ENCODE measurements at places on chromosomes 16 and 17.

DNA sequence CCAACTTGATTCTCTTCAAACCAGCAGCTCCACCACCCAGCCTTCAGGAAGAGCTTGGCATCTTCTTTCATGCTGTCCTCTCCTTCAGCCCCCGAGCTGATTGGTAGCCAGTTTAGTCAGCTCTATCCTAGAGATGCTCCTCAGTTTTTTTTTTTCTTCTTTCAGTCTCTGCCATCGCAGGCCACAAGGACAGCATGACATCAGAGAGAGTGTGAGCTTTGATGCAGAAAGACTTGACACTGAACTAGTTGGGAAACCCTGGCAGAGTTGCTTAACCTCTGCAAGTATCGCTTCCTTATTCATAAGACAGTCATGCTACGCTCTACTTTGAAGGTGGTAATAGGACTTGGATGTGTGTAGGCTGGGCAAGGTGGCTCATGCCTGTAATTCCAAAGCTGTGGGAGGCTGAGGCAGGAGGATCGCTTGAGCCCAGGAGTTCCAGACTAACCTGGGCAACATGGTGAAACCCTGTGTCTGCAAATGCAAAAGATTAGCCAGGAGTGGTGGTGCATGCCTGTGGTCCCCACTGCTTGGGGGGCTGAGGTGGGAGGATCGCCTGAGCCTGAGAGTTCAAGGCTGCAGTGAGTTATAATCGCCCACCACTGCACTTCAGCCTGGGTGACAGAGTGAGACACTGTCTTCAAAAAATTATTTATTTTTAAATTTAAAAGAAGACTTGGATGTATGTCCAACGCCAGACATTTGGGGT lies 2.6 kb downstream of the CD300LB start:
- DNase-seq, result no peak

DNA sequence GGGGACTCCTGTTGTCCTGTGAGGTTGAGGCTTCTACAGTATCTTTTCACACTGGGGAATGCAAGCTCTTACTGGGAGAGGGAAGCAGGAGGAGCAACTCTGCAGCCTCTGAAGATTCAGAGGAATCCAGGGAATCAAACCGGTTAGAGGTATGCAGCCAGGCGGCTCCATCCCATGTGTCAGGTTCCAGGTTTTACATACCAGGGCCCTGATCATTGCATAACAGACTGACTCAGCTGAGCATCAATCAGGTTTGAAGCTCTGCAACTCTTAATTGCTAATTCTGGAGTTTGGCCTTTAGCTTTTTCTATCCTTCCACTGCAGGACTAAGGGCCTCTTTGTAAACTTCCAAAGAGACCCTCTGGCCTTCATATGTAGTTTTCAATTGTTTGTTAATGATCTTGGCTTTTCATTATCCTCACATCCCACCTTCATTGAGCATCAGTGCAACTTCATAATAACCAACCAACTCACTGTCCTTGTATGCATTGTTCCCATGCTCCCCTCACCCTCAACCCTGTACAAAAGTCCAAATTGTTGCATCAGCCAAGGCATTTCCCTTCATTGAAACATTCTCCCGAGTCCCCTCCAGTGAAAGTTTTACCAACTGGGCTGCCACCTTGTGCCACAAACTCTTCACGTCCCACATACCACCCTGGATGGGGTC lies 59.7 kb upstream of the DHX40 start:
- no peak for DNase-seq

GRCh38 chr16:14309906-14310305 lies 238.8 kb downstream of the MRTFB start:
- no peak for DNase-seq

DNA sequence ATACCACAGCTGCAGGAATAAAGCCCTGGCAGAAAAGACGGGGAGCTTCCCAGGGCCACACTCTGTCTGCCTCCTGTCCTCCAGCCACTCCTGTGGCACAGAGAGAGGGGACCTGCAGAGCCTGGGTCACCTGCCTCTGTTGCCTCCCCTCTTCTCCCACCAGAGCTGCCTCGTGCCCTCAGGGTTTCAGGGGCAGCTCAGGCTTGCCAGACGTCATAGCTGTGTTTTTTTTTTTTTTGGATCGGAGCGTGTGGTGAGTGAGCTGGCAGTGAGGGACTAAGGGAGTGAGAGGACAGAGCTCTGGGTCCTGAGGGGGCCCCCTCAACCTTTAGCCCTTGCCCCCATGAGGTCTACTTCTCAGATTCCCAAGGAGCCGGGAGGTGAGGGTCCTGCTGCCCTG lies 2.1 kb downstream of the PIK3R6 start:
- no peak for DNase-seq

DNA sequence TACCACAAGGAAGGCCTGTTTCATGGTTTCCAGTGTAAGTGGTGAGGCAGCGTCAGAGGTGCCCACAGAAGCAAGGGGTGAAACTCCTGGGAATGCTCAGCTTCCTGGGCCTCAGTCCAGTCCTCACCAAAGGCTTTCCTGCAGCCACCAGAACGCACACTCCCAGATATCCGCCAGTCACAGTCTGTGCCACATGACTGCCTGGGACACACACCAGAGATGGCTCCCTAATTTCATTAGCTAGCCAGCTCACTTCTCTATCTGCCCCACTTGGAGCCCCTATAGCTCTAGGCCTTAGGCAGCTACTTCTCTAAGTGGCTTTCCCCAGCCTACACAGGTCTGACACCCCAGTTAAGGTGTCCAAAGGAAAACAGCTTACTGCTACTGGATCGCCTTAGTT lies 77.0 kb downstream of the CYTH1 start:
- no peak for DNase-seq

- DNase-seq, result no peak
These were observed 15.1 kb downstream of the GSDMB start for GRCh38 chr17:39903158-39903884.

DNA sequence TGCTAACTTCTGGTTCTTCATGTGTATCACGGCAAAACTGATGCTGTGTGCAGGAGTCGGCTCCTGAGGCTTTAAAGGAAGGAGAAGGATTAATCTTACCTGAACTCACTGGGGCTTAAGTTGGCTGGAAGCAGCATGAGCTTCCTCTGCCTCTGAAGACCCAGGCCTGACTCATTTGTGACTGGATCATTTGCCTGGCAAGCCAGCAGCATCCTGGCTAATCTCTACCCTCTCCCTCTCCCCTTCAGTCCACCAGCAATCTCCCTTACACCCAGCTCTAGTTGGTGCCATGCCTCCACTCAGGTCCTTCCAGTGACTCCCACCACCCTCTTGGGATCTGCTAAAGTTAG lies 150.3 kb downstream of the IRX3 start:
- no peak for DNase-seq

GRCh38 chr17:8412089-8412488 lies 14.5 kb upstream of the RNF222 start:
- no peak for DNase-seq

DNA sequence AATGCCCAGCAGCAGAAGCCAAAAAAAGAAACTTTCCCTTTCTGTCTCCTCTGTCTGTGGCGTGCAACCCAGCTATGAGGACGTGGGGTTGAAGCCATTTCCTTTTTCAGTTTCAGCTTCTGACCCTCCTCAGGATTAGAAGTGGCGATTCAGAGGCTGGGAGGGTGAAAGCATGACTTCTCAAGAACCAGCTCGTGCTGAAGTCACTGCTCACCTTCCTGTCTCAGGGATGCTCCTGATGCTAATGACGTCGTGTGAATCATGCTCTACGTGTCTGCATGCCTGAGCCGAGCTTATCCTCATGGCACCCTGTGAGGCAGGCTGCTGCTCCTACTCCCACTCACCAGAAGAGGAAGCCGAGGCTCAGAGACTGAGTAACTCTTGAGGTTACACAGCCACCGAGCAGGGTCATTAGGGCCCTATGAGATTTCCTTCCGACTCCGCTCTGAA lies 5.7 kb upstream of the LPO start:
- no peak for DNase-seq

GRCh38 chr17:18960803-18961511 lies 9.0 kb downstream of the SLC5A10 start:
- peak; percentile 63 for DNase-seq

DNA sequence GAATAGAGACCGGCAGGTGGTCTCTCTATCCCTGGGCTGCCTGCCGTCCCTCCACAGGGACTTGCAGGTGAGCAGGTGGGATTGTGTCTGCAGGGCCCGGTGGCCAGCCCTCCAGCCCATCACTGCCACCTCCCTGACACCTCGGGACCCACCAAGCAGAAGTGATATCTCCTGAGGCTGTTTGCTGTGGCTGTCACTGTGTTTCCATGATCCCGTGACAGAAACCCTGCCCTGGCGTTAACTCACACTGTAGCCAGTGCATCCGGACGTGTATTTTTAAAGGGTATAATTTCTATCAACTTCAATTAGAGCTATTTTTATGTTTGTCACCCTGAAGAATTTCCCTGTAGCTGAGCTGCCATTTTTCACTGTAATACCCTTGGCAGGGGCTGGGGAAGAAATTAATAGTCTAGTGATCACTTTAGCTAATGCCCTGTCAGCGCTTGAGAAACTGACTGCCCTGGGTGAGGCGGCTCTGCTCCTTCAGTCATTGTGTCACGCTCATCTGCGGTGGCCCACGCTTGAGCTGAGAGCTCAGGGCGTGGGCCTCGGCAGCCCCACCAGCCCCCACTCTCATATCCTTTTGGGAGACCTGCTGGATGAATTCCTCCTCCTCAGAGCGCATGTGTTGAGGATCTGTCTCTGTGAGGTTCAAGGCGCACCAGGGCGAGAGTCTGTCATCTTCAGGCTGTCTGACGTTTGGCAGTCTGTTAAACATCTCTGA lies 229.9 kb upstream of the CIBAR2 start:
- DNase-seq, result no peak

GRCh38 chr16:31537362-31538242 lies 9.9 kb downstream of the AHSP start:
- no peak for DNase-seq

DNA sequence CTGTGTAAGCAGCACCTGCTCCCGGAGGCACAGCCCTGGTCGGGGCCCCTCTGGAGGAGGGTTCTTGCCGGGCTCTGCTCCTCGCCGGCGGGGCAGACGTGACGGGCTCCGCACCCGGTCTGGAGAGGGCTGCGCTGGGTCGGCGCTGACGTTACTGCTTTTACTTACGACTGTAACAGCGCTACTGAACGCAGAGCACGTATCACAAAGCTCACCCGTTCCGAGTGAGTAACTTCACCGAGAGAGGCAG lies 1.3 kb upstream of the RAB40C start:
- peak; percentile 35 for DNase-seq

- DNase-seq, result no peak
These were observed 320.2 kb downstream of the MAP2K6 start for GRCh38 chr17:69734656-69735055.

- DNase-seq, result no peak
These were observed 3.3 kb upstream of the SLFN12L start for GRCh38 chr17:35540589-35541404.

DNA sequence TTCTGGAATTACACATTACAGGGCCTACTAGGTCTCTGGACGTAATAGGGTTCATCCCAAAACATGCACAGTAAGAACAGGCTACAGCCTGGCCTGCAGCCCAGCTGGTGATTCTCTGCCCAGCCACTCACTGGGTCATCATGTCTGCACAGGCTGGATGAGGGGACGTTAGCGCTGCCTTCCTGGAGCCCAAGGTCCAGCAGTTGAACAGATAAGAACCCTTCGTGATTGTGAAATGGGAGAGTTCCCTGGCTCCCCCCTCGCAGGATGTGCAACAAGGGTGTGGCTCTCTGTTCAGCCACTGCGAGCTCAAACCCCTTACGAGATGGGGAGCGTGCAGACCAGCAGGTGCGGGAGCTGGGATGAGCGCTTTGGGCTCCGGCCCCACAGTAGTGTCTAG lies 200.0 kb upstream of the CDH5 start:
- DNase-seq, result no peak

- no peak for DNase-seq
These were observed 4.6 kb downstream of the ANKRD11 start for GRCh38 chr16:89485701-89486246.

GRCh38 chr17:58328195-58329034 lies at the start of gene TSPOAP1:
TSPOAP1 (minus strand) TSS chr17:58328795; CDS start chr17:58327920, 875 bp downstream.
- DNase-seq, result no peak

DNA sequence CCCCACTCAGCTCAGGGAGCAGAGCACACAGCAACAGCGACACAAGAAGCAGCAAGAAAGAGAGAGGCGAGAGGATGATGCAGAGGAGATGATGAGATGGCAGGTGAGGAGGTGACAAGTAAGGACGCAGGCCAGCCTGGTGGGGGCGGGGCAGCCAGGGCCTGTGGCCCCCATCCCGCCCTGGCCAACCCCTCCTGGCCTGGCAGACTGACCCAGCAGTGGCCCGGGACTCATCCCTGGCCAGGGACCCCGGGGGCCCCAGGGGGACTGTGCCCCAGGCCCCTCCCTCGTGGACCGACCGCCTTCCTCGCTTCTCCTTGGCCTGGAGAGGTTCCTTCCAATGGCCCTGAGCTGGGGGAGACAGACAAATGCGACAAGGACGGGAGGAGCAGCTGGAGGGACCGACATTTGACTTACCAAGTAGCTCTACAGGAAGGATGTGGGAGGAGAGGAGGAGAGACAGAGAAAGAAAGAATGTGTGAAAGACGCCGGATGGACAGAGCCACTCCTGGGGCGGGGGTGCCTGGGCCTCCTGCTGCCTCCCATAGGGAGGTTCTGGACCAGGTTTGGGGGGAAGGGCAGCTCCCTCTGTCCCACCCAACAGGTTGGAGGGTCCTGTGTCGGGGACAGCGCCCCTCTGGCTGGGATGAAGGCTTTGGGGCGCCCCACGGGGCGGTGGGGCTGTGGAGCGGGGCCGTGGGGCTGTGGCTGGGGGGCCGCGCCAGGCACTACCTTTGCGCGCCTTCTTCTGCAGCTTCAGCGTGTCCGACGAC lies 6.8 kb downstream of the MTSS2 start:
- no peak for DNase-seq

DNA sequence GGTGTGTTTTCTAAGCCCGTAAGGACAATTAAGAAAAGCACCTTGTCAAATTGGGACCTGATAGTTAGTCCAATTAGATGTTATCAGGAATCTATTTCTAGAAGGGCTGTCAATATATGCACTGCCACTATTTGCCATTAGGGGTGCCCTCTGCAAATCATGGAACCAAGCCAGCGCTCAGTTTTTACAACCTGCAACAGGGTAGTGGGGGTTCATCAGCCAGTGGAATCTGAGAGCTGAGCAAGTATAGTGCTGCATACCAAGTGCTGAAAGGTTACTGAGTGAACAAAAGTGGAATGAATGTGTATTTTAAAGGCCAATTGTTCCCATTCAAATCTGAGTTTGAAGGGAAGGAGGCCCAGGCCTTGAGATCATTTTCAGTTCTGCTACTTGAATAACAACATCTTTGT lies 10.4 kb downstream of the PRR11 start:
- DNase-seq, result peak; percentile 14
